ENCODE measurements at places on chromosomes 7 and 10. TPM values are rescaled to one million over a fixed set of nuclear protein-coding genes. Genes with fewer than 3 reads are reported as not detected.

SKIDA1 gene
- 0.79 TPM for total RNA-seq

GRM3 gene
- total RNA-seq = not detected

SMKR1 gene
- not detected for total RNA-seq

PTPRN2 gene
- total RNA-seq = 0.47 TPM

ZNF273 gene
- 1.3 TPM for total RNA-seq

KIAA1549 gene
- 2.5 TPM for total RNA-seq

AKR1C4 gene
- total RNA-seq = not detected

CPEB3 gene
- total RNA-seq = 16.4 TPM

RNF32 gene
- not detected for total RNA-seq

UTF1 gene
- not detected for total RNA-seq

AGAP9 gene
- 1.6 TPM for total RNA-seq

C7orf33 gene
- not detected for total RNA-seq

SPAM1 gene
- total RNA-seq = not detected

SNX10 gene
- total RNA-seq = 1.4 TPM

MRLN gene
- total RNA-seq = 87.4 TPM

LANCL2 gene
- 16.9 TPM for total RNA-seq

ADAMTS14 gene
- total RNA-seq = 0.05 TPM

Measured in psoas muscle (tissue), 8 donors.